Hindlimb muscle (tissue), 1 donor: ENCODE measurements at places on chromosomes 12 and 14.

DNA sequence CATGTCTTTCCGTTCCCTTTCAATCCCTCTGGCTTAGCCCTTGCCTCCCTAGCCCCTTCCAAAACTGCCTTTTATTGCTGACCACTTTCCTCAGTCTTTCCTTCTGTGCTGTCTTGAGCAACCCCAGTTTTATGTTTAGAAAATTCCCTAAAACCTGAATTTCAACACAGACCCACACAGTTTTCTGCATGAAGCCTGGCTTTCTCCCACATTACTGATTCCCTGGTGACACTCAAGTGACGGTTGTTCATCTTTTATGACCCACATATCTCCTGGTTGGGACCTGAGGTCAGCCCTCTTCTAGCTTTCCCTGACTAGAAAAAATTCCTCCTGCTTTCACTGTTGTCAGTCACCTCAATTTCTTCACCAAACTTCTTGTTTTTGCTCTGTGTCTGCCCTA lies 21.0 kb downstream of the FGD4 start:
- DNase-seq, result no peak

- no peak for DNase-seq
Observed at GRCh38 chr14:87185961-87186560, 806.9 kb downstream of the GALC start.

- DNase-seq, result no peak
Observed at GRCh38 chr12:127774828-127775227, 492.1 kb upstream of the TMEM132C start.

- DNase-seq, result no peak
Observed at GRCh38 chr12:2835691-2836403, 1.0 kb upstream of the NRIP2 start.

DNA sequence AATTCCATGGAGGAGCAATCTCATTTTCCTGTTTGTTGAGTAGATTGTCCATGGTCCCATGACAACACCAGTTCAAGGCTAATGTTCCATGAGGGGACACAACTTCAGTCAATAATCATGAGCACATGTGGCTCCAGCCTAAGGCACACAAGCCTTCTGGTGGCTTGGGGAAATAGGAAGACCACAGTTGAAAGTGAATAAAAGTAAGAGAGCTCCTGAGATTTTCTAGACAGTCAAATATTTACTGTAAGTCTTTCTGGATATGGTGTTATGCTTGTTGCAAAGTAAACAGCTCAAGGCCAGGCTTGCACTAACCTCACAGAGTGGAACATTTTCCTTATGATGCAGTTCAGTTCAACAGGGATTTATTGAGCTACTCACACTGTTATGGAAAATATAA lies 206.9 kb upstream of the SLC38A2 start:
- no peak for DNase-seq
